ENCODE measurements at places on chromosomes 6 and 20.

DNA sequence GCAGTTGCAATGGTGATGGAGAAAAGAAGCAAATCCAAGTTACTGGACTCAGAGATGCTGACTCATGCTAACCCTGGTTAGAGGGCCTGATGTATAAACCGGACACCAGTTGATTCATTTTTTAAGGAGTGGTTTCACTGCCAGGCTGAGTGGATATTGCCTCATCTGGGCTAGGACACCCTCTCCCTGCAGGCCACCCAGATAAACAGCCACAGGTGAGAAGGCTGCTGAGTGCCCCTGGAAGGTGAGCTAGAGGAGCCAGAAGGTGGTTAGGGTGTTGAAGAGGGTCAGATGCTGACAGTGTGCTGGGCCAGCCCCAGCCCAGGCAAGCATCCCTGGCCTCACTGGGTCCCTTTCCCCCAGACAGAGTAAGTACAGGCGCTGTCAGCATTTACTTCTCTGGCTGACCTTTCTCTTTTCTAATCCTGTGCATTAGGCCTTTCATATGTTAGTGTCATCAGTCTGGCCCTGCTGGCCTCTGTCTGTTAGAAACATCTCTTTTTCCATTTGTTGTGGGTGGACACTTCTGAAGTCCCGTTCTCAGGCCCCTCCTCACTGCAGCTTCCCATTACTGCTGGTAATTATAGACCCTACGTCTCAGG, 13.5 kb downstream of the EPB41L1 start:
- no peak for DNase-seq

DNA sequence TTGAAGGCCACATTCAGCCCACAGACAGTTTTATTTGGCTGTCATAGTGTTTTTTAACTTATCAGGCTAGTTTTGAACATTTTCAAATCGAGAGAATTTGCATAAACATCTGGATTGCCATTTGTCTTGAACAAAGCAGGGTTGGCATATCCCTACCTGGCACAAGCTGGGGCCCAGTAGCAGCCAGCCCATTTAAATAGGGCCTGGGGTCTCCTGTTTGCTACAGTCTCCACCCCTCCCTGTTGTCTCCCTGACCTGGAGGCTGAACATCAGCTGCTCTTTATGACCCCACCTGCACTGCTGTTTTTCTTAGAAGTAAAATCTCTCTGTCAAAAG, 10.5 kb downstream of the BCAS4 start:
- no peak for DNase-seq

GRCh38 chr6:75109765-75110164, 96.1 kb downstream of the COL12A1 start:
- DNase-seq: no peak

DNA sequence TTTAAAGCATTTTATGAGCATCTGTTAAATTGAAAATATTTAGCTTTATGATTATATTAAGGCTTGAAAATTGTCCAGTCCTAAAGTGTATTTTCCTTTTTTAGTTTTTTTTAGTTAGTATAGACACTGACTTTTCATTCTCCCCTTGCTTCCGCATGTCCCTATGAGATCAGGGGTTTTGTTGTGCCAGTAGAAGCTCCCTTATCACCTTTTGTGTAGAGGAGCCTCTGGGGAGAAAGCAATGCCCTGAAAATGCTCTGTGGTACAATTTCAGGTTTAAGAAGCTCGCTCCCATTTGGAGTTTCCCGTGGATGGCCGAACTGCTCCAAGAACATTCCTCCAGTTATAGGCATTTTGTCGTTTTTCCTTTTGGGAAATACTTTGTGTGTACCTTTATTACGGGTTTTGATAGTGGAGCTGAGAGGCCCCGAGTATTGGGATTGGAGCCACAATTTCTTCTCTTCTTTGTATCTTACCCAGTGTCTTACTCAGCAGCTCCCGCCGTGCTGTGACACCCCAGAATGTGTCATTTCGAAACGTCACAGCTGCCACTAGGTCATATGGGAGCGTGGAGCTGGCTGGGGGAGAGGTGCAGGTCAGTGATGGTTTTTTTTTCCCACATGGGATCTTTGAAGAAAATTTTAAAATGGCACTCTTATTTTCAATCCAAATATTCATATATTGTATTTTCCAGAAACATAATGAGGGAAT, 49.9 kb downstream of the RPRD1B start:
- DNase-seq: no peak

DNA sequence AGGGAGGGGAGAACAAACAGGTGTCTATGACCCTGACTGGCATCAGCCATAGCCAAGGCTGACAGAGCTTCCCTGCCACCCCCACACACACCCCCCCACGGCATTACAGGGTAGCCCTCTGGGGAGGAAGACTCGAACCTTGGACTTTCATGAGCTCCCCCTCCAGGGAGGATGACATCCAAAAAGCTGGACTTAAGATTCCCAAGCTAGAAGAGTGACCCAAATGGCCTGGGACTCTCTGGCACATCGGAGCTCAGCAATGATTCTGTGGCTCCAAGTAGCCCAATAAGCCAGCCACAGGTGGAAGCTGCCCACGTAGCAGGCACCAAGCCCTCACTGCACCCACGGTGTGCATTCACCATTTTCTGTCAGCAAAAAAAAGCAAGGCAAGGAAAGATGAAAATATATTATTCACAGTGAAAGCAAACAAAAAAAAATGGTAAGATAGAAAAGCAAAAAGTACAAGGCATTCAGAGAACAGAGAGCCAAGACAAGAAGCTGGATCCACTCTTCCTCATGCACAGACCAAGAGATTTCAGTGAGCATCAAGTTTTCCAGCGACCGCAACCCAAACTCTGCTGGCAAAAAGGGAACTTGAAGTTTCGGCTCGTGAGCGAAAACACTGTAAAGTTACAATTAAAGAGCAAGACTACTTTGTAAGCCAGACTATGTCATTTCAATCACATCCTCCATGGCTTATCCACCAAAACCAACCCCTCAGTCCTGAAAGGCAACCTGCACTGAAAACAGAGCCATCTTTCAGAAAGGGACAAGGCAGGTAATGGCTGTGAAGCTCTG, 10.9 kb downstream of the JAG1 start:
- DNase-seq: no peak

Data from cortex of kidney (tissue), 1 donor.